ENCODE measurements at places on chromosomes 11 and 22.

GRCh38 chr11:70226183-70226582 lies 23.1 kb downstream of the FADD start:
- no peak for DNase-seq

- no peak for DNase-seq
These were observed 159.1 kb upstream of the NECTIN1 start for GRCh38 chr11:119888119-119888518.

DNA sequence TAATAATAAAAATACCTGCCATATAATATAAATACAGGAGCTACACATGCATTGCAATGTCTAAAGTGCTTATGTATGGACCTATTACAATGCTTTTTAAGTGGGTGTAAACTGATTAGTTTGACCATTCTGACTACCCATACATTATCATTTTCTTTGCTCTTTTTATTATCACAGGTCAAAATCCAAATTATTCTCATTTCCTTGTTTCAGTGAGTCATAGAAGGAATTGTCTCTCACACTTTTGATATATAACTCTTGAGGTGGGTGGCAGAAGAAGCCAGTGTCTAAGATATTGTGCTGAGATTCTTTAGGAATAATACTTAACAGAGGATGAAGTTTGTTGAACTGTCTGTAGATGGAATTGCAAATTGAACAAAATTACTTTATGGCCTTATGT lies 35.6 kb downstream of the GAS2 start:
- no peak for DNase-seq

GRCh38 chr11:34665077-34665835 lies 44.4 kb downstream of the EHF start:
- no peak for DNase-seq

DNA sequence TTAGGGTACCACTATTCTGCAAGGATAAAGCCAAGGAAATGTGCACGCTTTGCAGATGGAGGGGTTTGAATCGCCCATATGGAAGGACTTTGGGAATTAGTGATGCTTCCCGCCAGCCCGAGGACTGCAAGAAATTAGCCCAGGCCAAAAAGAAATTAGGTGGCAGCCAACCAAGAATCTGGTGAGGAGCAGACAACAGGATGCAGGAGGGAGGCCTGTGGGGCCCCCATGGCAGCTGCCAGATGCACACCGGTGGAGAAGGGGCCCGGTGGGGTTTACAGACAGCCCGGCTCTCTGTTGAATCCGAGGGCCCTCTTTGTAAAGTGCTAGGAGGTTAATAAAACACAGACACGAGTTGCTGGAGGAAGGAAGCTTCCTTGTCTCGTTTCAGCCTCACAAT lies 73.5 kb downstream of the TIMP3 start:
- DNase-seq = peak; percentile 75

- no peak for DNase-seq
These were observed 388.2 kb downstream of the TMEM135 start for GRCh38 chr11:87425943-87426342.

DNA sequence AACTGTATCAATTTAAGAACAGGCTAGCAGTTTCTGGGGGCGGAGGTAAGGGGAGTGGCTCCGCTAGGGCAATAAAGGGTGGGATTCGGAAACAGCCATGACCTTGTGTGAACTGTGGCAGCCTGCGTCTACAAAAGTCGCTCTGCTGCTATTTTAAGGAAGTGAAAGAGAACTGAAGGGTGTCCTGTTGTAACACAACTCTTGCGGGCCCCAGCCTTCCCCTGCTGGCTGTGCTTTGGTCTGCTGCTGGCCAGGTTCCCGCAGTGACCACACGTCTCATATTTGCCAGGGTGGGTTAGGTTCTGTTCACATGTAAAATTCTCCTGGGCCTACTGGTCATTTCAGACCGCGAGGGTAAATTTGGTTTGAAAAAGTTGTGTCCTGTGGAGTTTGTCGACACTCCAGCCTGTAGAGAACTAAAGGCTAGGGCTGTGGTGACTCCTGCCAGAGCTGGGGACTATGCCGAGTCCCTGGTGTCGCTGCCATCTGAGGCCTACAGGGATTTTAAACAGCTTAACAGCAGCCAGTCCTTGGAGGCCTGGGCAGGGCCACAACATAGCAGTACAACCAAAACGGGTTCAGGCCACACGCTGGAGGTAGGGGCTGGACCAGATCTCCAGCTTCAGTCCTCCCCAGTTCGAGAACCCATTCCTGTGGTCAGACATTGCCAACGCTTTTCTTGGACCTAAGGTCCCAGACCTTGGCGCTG lies 1.1 kb upstream of the PPFIBP2 start:
- peak; percentile 88 for DNase-seq

DNA sequence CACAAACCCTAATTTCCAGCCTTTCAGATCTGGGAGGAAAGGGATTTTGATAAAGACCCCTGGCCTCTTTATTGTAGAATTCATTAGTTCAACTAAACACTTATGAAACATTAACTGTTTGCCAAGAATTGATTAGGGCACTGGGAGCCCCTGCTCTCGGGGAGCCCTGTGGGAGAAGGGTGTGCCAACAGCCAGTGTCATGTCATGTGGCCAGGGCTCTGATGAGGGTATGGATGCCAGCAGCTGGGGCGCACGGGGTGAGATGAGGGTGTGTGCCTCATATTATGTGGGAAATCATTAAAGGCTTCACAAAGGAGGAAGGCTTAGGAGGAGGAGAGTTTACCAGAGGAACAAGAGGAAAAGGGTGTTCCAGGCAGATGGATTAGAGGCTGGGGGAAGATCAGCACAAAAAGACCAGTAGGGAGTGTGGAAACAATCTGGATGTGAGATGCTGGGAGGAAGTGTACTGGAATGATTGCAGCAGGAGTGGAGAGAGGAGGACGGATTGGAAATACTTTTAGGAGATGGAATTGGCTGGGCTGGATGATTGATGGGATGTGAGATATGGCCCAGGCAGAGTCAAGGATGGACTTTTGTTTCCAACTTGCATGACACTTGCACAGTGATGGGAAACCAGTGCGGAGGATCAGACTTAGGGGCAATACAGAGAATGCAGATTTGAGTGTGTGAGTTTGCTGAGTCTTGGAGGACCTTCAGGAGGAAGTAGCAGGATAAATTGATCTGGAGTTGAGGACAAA lies 137.8 kb downstream of the CSNK2A3 start:
- no peak for DNase-seq

DNA sequence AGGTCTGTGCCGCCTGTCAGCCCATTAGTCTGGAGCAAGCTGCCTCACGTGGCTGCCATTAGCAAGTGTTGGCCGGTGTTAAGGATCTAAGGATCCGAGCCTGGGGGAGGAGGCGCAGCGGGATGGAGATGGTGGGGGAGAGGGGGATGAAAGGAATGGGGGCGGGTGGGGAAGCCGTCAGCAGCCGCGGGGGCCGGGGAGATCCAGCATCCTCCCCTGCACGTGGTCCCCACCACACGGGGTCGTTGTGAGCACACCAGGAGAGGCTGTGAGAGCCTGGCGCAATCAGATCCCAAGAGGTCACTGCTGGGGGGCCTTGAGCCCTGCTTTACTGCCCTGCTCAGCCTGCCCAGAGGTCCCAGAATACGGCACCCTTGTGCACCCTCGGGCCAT lies 7.3 kb downstream of the CABP7 start:
- no peak for DNase-seq

DNA sequence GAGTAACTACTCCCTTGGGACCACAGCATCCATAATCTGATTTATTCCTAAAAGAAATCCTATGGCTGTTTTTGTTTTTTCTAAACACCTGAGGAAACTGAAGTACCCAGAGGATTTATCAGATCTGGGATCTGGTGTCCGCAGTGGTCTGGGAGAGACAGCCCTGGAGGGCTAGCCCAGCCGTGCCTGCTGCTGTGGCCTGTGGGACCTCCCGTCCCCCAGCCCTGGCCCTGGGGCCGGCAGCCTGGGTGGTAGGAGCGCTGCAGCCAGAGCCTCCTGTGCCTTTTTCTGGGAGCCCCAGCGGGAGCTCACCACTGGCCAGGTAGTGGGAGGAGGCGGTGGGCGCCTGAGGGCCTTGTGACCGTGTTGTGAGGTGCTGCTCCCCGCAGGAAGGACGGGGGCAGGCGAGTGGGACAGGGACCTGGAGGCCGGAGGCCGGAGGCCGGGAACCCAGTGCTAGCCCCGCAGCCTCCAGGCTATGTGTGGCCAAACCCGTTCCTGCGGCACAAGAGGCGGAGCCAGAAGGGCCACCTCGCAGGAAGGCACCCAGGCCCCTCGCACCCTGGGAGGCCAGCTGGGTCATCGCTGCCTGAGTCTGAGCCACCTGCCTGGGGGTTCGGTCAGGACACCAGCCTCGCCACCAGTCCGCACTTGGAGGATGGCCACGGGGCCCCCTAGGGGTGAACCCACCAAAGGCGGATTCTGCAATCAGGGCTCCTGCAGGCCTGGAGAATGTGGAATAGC lies 18.2 kb upstream of the C11orf96 start:
- DNase-seq = no peak

- no peak for DNase-seq
These were observed 1.9 kb downstream of the GRAMD4 start for GRCh38 chr22:46622081-46622521.

Data from femur (tissue), 1 donor.